ENCODE measurements at places on chromosomes 2 and 18. TPM values are rescaled to one million over a fixed set of nuclear protein-coding genes. Genes with fewer than 3 reads are reported as not detected.

Gene UGT1A1
- total RNA-seq = not detected

Gene OLA1
- total RNA-seq = 207 TPM

Gene DPP4
- total RNA-seq = 0.18 TPM

Gene IL37
- not detected for total RNA-seq

Gene CDKL4
- not detected for total RNA-seq

Gene RTTN
- total RNA-seq = 10.7 TPM

Gene MSH2
- 95.1 TPM for total RNA-seq

Gene EPHA4
- total RNA-seq = 0.09 TPM

Gene NFE2L2
- total RNA-seq = 64.8 TPM

Data from K562 (cell line).